ENCODE measurements at places on chromosomes 1 and 21.

- no peak for DNase-seq
These were observed 1.1 kb upstream of the TRPM2 start for GRCh38 chr21:44352253-44352860.

DNA sequence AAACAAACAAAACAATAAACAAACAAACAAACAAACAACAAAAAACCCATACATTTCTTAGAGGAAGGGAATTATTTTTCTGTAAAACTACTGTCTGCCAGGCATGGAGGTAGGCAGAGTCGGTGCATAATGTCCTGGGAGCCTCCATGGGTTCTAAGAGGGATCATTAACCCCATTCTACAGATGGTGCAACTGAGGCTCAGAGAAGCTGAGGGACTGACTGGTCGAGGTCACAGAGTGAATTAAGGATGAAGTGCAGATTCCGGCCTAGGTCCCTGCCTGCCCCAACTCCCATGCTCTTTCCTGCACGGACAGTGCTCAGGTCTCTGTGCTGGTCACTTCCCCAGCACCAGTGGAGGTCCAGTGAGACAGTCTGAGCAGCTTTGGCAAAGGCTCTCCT lies 15.8 kb upstream of the WNT4 start:
- no peak for DNase-seq

- DNase-seq: no peak
These were observed 672.8 kb downstream of the PTPRC start for GRCh38 chr1:199311478-199312262.

DNA sequence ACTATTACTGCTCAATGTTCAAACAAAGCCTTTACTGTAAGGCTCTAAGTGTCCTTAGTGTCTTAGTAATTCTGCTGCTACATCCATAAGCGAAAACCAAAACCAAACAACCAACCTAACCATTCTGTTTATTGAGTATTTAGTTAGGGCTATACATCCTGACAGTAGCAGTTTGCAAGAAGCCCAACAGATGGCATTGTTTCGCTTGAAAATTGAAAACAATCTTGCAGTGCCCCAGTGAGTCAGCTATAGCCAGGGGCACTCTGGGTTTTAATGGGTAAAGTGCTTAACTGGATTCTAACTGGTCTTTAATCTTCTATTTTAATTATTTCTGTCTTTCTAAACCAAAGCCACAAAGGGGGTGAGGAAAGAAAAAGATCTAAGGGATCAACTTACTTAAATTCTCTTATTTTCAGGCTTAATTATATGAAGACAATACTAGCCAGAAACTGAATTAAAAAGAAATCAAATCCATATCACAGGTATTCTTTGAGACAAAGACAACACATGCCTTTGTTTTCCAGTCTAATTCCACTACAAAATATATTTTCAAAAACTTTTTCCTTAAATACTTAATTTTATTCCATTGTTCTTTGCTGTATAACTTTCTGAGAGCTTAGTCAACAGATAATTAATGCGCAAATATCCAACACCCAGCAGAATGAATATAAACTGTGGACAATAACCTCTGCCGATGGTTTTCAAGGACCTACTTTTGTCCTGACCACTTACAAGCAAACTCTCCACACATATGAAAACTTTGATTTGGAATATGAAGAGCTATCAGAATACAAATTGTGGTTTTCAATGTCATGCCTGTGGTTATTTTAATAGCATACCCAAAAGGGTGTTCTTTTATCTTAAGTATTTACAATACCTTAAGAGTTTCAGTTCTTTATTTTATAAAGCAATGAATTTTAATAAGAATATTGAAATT lies 15.2 kb downstream of the POGZ start:
- DNase-seq: no peak

DNA sequence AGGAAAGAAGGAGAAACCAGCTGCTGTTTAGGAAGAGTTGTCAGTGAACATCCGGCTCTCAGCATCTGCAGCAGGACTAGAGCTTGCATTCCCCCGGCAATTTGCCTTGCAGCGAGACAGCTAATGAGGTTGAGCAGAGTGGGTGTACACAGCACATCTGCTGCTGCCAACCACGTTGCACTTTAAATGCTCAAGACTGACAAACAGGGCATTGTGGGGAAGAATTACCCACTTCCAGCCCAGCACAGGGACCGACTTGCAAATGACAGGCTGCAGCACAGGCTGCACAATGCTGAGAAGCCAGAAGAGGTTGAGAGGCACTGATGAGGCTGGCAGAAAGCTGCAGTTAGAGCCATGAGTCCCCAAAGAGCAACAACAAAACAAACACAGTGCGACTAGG lies 47.5 kb upstream of the PLA2G2C start:
- no peak for DNase-seq

DNA sequence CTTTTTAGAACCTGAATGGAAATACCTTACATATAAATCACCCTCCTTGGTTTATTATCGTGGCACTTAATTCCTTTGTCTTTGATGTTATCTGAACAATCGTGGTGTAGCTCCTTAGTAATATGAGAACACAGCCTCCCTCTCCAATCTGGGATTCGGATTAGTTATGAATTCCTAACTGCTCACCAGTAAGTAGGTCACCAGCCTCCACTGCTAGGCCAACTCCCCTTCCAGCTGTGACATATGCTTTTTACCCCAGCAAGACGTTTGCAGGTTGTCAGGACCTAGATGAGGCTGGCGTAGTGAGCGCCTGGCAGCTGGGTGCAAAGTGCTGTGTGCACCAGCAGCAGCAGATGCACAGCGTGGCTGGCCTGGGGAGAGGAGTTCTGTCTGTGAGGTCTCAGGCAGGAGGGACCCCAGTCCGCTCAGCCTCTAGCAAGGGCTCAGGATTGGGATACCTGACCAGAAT lies 38.2 kb downstream of the NTPCR start:
- peak; percentile 50 for DNase-seq

GRCh38 chr1:198929961-198930599 lies 291.2 kb downstream of the PTPRC start:
- DNase-seq: no peak

DNA sequence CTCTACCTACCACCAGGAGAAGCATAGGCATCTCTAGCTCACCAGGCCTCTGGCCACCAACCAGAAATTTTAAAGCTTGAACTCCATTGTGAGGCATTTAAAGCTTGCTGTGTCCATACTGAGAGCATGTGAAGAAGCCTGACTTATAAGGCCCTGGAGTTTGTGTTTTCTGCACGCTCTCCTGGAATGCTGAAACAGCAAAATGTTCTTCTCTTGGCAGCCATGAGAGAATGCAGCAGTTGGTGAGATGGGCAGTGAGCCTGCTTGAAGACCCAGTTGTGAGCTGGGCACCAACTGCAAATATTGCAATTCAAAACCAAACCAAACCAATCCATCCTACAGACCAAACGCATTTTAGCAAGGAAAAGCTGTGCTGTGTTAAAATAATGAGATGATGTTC lies 170.0 kb upstream of the IVNS1ABP start:
- no peak for DNase-seq

- DNase-seq: no peak
These were observed 42.8 kb downstream of the CAPN9 start for GRCh38 chr1:230790026-230790425.

GRCh38 chr1:20337581-20337980 lies 46.9 kb downstream of the VWA5B1 start:
- DNase-seq: no peak

DNA sequence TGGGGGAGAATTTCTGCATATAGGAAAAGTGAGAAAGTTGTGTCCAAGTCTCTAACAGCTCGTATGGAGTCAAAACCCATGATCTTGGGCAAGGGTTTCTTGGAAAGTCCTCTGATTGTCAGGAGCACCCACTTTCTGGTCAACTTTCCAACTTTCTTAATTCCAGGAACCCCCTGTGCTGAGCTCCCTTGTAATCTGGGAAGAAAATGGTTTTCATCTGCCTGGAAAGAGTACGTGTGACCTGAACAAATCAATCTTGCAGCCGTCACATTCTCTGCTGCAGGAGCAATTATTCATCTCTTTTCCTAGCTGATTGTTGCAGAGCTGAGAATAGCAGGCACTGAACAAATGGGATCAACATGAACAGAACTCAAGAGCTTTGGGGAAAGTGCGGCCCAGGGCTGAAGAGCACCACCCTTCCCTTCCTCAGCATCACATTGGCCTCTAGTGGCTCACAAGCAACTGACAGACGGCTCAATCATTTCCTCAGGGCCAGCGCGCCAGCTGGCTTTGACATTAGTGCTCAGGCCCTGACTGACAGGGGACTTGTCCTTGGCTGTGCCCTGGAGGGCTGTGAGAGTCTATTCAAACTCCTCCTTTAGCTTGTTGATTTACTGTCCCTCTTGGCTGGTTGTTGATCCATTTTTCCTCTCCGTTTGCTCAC lies 295.2 kb downstream of the HLX start:
- no peak for DNase-seq

DNA sequence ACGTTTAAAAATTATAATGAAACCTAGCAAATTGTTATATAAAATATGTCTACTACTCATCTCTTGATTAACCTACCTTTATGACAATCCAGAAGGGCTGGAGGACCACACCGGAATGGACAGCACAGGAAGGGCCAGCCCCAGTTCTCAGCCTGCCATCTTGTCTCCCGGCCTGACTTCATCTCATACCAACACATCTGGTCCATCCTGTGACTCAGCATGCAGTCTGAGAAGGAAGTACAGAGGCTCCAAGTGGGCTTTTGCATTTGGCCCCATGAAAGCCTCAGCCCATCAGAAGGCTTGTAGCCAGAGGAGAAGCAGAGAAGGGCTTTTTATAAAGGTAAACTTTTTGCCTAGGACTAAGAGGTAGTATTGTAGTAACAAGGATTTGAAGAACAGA lies 436.6 kb downstream of the MRPL39 start:
- DNase-seq: no peak

DNA sequence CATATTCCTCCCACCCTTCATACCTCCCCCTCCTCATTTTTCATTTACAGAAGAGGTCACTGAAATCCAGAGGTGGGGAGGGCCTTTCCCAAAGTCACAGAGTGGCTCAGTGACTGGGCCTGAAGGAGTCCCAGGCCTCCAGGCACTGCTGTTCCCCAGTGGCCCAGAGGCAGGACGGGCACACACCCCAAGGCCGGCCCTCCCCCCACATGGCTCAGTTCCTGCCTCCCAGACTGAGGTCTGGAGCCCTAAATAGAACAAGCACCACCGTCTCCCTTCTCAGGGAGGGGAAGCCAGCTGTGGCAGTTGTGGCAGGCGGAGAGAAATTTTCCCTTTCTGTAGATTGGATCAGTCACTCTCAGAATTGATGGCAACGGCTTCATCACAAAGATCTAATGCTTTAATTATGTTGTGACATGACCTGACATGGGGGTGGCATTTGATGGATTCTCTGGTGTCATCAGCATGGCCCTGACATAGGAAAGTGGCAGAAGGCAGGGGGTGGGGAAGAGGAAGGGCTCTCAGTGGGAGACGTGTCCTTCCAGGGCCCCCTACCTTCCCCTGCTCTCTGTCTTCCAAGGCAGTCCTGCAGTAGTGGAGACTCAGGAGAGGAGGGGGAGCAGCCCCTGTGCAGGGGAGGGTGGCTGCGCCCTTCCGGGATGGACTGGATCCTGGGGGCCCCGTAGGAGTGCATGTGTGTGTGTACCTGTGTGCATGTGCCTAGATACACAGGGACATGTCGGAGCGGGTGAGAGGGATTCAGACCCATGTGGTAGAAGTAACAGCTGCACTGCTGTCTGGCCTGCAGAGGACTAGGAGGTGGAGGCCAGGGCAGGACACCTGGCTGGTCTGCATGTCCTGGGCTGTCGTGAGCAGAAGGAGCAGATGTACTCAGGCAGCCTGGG lies 41.2 kb upstream of the FOXO6 start:
- DNase-seq: no peak
